Fibroblast of the conjunctiva (primary cell): ENCODE measurements at places on chromosomes 1 and 21.

DNA sequence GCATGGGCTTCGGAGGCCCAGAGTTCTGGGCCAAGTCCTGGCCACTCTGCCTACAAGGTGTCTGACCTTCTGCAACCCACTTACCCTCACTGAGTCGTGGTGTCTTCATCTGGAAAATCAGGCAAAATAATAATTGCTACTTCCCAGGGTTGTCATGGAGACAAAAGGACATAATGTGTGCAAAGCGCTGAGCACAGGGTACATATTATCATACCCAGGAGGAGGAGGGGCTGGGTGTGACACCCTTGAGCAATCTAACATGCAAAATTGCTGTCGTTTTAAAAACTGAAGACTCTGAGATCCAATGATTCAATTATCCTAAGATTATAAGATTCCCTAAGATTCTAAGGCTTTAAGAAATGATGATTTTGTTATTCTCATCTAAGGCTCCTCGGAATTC is 459.5 kb downstream of the PTPRU start:
- DNase-seq = no peak

- no peak for DNase-seq
Observed at GRCh38 chr1:180274221-180274620, 44.2 kb downstream of the LHX4 start.

GRCh38 chr1:225999912-226000337 is 782 bp upstream of the SDE2 start:
- DNase-seq = no peak

DNA sequence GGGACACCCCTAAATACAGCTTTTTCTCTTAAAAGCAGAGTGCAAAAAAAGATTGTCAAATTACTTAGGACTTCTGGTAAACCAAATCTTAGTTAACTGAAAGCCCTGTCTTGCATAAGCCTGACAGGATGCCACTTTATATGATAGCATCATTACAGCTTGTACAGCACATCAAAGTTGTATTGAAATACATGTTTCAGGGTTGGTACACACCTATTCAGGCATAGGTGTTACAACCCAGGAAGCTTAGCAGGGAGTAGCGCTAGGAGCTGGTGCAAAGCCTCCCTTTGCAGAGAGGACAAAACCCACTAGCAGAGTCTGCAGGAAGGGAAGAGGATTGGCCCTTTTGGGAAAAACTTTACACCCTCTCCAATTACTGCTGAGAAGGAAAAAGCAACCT is 258.9 kb upstream of the SGIP1 start:
- no peak for DNase-seq

- DNase-seq = no peak
Observed at GRCh38 chr1:172627702-172628101, 31.2 kb upstream of the FASLG start.

DNA sequence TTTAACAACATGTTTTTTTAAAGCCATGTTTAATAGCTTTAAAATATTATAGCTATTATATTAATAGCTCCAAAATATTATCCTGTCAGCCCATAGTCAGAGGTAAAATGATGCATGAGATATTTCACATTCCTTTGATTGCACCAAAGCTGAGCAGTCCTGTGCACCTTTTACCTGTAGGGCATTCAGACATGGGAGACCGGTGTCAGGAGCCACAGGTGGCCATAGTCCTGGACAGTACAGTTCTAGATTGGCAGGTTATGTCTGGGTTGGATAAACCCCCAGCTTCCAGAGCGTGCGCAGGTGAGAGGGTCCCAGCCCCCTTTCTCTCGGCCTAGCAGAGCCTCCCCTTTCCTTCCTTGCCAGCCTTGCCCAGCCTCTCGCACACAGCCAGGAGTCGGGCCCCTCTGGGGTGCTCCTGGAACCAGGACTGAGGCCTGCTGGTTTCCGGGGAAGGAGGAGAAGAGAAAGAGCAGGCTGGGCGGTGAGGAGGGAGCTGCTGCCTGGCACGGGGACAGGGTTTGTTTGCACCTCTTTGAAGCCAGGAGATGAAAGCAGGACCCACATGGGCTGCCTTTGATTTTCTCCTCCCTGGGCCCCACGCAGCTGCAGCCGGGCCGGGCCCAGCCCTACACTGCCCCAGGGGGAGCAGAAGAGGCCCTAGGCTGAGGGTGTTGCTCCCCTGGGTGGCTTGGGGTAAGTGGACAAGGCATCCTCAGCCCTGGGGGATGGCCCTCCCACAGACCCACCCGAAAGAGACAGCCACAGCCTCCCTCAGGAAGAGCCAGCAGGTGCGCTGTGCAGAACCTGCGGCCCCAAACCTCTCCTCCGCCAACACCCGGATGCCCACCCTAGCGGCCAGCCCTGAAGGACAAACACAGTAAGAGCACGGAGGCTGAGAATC is 75.2 kb upstream of the TARDBP start:
- no peak for DNase-seq

DNA sequence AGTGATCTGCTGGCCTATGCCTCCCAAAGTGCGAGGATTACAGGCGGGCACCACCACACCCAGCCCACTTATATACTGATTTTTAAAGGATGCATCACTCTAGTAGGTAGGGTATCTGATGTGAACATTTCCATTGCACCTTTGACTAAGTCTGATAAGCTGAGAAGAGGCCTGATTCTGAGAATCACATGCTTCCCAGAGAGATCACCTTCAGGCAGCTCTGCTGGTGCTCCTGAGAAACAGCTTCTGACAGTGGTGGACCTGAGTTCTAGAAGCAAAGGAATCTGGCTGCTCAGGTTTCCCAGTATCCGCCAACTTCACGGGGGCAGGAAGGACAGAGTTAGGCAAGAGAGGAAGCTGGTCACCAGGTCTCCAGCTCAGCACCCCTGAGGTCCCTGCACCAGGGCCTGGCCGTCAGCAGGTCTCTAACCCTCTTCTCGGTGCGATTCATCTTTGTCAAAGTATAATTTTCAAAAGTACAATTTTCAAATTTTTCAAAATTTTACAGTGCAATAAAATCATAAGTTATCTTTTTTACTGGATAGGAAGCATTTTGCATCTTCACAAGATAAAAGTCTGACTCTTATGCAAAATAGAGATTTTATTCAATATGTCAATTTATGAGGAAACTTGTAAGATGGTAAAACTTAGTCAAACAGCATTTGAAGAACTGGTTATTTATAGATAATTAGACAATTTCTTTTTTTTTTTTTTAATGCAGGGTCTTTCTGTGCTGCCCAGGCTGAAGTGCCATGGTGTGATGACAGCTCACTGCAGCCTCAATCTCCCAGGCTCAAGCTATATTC is 25.8 kb upstream of the MPZL1 start:
- DNase-seq = no peak

DNA sequence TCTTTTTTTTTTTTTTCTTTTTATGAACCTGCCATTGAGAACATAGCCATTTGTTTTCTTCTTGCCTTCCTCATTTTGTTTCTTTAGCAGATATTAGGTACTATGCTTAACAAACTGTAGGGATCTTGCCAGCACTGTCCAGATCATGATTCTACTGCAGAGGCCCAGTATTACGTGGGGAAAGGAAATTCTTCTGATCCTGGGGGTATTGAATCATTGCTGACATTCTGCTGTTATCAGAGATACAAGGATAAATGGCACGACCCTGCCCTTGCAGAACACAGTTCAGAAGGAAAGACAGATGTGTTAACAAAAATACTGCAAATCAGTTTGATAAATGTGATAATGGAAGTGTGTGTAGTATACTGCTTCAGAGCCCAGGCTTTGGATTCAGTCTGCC is 56.2 kb downstream of the BTBD8 start:
- no peak for DNase-seq

- DNase-seq = no peak
Observed at GRCh38 chr1:47888294-47888629, 108.9 kb downstream of the TRABD2B start.

GRCh38 chr1:226743259-226743658 is 4.2 kb upstream of the ITPKB start:
- DNase-seq = no peak

GRCh38 chr1:50422946-50423669 is at the start of gene DMRTA2:
Gene DMRTA2, minus strand, starts transcription at chr1:50423443. Its CDS starts 1,907 bp downstream, at chr1:50421536.
- no peak for DNase-seq

DNA sequence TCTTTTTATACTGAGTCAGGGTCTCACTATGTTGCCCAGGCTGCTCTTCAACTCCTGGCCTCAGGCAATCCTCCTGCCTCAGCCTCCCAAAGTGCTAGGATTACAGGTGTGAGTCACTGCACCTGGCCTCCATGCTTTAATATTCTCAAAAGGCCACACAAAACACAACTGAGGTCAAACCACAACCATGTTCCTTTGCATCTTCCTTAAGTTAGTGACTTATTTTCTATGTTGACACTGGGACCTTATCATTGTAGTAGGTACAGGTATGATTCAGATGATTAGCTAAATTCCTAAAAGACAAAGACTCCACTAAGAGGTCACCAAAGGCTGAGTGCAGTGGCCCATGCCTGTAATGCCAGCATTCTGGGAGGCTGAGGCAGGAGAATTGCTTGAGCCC is 131.9 kb upstream of the ATP1B1 start:
- no peak for DNase-seq

DNA sequence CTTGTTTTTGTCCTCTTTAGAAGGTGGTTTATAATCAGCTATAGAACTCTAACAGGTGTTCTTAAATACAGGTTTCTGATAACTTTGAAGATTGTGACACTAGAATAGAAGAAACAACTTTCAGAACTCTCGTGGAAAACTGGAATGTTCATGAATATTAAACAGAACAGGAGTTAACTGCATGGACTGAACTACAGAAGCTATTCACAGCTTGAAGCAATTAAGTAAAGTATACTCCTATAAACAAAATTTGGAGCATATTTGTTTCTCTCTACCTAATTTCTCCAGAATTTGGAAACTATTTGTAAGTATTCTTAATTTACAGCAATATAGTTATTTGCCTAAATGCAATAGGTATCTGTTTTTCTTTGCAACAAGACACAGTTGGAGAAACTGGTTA is 824.8 kb downstream of the ADGRL2 start:
- DNase-seq = no peak

DNA sequence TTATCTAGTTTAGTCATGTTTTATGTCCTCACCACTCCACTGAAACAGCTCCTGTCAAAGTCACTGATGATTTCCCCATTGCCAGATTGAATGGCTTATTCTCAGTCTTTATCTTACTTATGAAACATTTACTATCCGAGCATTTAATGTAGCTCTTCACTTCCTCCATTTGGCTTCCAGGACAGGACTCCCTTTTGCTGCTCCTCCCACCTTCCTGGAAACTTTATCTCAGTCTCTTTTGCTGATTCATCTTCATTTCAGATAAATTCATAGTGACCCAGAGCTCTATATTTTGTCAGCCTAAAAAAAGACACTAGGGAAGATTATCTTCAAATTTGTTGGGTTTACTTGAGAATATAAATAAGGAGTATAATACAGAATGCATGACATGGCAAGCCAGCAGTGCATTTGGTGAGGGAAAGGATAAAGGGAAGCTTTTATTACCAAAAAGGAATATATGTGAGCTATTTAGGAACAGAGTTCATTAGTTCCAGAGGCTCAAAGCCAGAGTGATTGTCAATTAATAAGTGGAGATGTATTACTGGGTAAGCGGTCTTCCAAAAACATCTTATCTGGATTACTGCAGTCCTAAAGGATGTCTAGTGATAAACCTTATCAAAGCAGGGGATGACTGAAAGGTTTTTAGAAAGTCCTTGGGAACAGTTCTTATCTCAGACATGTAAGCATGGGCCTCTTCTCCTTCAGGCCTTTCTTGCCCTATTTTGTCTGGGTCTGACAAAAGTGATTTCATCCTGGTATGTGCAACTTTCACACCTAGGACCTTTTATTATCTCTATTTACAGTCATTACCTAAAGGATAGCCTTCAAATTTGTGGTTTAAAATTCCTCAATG is 25.6 kb downstream of the IL23R start:
- no peak for DNase-seq

DNA sequence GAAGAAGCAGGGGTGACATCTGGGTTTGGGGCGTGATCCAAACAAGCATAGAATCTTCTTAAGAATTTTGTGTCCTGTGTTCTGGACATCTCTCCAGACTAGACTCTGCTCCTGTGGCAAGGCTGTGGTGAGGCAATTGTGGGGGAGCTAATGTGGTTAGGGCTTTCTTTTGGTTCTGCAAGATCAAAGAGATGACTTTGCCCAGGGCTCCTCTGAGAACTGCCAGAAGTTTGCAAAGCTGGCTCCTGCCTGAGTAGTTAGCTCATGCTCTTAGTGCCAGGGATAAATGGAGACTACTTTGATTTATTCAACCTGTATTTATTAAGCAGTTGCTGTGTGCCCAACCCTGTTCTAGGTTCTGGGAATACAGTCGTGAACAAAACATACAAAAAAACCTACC is 34.0 kb upstream of the CRNN start:
- DNase-seq = no peak

- DNase-seq = no peak
Observed at GRCh38 chr1:22292011-22292788, 149.3 kb upstream of the WNT4 start.

GRCh38 chr1:212396638-212397037 is 18.0 kb downstream of the PACC1 start:
- DNase-seq = no peak

DNA sequence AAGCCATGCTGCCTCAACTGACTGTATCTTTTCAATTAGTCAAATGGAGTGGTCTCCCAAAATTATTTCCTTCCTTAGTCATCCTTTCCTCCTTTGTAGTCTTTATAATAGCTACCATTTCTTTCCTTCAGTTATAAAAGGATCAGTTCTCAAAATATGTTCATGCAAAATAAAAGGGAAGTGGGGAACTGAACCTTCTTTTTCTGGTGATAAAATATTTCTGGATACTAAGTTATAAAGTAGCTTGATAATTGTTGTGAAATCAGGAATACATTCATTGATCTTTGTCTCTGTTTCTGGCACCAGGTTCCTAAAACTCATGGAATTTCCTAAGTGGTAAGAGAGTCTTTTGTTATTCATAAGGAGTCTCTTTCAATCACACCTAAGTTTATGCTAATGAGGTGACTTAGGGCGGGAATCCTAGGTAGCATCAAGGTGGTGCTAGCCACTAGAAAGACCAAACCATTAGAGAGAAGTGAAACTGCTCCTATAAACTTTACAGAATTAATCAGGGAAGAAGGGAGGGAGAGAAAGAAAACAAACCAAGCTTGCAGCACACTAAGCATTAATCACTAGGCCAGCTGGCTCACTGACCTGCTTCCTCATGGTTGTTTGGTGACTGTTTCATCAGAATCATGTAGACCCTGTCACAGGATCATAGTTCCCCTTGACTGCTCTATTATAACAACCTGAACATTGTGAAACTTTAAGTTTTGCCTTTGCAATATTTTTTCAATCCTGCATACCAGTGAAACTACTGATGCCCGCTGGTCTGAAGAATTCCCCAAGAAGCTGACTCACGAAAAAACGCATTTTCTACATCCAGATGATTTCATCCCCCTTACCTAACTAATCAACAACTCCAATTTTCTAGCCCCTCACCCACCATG is 161.6 kb upstream of the PTBP2 start:
- peak; percentile 98 for DNase-seq

GRCh38 chr1:185325413-185325812 is 8.4 kb upstream of the IVNS1ABP start:
- DNase-seq = no peak

DNA sequence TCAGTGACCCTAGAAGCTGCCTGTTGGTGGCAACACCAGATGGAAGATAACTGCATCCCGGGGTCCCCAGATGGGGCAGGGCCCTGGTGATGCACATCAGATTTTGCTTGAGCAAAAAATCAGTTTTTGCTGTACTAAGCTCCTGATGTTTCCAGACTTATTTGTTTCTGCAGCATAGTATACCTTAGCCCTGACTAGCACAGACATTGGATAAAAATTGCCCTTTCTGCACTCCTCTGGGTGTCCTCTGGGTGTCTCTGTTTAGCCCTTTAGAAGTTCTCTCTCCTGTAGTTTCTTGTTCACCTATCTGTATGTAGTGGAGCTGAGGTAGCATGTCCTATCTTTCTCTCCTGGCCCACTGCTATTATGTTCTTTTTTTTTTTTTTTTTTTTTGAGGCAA is 30.3 kb upstream of the PLA2G2C start:
- DNase-seq = no peak

- no peak for DNase-seq
Observed at GRCh38 chr1:222976453-222976852, 161.6 kb downstream of the DISP1 start.
